NCI-H1048 (cell line): ENCODE measurements at places on chromosomes 1 and 21.
A peak's percentile ranks its signal among the peaks of the same experiment; 100 is the strongest.

GRCh38 chr1:40630488-40631223, 34.8 kb downstream of the RIMS3 start:
- DNase-seq, result no peak

- DNase-seq, result no peak
Observed at GRCh38 chr1:36512842-36513241, 30.1 kb upstream of the CSF3R start.

DNA sequence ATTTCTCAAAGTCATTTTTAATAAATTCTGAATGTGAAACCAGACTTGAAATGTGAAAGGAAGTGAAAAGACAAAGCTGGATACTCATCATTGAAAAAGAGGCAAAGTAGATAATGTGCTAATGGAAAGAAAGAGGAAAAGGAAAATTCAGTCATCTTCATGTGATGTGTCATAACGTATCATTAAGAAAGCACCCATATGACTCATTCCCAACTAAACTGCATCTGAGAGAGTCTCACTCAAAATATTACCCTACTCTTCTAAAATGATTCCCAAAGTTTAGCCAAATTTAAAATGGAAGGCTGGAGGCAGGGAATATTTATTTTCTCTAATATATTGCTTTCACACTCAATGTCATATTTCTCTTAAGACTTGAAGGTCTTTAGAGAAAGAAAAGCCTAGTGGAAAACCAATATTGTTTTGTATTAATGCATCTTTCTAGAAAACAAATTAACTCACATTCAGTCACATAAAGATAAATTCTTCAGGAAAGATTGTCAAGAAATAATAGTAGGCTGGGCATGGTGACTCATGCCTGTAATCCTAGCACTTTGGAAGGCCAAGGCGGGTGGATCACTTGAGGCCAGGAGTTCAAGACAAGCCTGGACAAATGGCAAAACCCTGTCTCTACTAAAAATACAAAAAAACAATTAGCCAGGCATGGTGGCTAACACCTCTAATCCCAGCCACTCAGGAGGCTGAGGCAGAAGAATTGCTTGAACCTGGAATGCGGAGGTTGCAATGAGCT, 129.9 kb downstream of the SLC30A10 start:
- no peak for DNase-seq

- DNase-seq, result no peak
Observed at GRCh38 chr1:818618-819291, 105.0 kb upstream of the SAMD11 start.

- DNase-seq, result no peak
Observed at GRCh38 chr1:237553078-237553477, 337.6 kb downstream of the ZP4 start.

- no peak for DNase-seq
Observed at GRCh38 chr1:247332623-247333361, 1.1 kb upstream of the ZNF496 start.

DNA sequence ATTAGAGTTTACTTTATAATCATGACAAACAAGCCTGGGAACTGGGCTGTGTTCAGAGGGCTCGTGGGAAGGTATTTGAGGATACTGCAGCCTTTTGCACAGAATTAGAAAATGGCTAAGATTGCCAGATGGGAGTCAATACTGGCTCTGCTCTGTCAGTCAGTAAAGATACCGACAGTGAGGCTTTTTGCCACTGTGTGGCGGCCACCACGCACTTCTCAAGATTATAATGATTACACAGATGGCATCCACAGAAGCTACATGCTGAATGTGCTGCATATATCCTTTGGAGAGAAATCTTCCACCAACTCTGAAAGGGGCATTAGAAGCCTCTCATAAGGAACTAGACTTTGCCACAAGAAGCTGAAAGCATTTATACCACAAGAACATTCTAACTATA, 213.4 kb upstream of the PTBP2 start:
- DNase-seq, result no peak

DNA sequence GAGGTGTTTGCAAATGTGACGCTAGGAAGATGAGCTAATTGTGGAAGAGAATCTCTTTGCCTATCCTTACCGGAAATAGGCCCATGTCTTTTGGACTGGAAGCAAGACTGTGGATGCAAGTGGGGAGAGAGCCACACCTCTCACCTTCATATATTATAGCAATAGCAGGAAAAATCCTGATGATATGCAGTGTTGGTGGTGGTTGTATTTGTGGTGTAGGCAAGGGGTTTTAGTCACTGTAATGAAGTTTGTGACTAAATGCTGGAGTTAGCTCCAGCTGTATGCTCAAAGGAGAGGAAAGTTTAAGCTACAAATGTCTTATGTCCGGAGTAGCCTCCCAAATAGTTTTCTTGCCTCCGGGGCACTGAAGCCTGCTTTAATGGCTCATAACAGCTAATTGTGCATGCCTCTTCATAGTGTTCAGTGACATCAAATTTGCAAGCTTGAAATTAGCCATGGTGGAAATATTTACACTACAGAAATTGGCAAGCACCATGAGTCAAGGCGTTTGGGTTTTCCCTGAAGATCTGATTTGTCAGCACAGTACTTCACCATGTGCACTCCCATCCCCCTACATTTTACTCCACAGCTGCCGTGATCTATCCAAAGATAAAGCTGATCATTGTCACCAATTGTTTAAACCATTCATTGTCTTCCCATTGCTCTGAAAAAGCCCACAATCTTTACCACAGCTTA, 102.6 kb upstream of the ZNF644 start:
- no peak for DNase-seq

DNA sequence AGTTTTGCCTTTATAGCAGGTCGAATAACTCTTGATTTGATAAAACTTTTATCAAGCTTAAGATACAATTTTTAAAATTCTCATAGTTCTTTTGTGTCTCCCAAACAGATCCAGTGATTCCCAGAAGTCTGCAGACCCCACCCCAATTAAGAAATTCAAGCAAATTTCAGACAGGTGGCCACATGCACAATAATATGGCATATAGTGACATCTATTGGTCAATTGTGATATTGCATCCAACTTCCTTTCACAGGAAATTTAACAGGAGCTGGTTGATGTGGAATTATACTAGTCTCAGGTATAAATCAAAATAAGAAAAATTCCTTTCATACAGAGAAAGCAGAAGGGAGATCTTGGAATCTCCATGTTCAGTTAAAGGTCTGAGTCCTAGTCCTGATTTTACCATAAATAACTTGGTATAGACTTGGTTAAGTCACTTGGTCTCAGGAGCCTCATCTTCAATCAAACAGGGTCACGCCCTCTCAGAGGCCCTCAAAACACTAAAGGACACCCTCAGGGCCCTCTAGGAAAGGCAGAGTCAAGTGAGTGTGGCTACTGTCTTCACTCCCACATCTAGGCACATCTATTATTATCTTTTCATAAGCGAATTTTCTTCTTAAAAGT, 24.1 kb downstream of the PIGM start:
- no peak for DNase-seq

GRCh38 chr1:179094818-179095217, 12.9 kb downstream of the TOR3A start:
- DNase-seq, result no peak

DNA sequence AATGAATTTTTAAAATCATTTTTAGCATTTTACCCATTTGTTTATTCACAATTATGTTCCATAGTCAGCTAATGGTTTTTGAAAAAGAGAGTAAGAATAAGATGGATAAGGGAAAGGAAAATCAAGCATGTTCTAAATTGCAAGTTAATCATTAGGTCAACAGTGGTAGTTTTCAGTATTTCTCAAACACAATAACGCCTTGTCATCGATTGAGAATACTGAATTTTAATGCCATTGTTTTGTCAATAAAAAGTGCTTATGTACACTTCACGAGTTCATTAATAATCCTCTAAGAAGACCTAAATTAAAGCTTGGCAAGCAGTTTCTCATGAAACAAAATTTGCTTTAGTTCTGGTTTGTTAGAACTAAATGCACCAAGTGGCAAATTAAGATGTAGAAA, 100.3 kb downstream of the RERE start:
- no peak for DNase-seq

DNA sequence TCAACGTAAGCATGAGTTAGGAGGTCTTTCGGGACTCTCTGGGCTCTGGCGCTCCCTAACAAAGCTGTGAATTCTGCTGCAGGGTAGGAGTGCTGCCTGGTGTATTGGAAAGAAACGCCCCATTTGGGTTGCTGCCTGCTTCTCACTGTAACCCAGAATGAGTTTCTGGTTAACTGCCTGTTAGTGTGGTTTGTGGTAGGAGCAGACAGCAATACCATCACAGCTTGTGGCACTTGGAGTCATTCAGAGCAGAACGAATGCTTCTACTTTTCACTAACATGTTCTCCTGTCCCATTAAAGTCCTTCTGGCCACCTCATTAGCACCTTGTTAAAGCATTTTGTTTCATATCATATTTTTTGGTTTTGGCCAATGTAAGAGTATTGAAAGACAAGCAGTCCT, 18.1 kb downstream of the MAP3K7CL start:
- DNase-seq, result no peak

DNA sequence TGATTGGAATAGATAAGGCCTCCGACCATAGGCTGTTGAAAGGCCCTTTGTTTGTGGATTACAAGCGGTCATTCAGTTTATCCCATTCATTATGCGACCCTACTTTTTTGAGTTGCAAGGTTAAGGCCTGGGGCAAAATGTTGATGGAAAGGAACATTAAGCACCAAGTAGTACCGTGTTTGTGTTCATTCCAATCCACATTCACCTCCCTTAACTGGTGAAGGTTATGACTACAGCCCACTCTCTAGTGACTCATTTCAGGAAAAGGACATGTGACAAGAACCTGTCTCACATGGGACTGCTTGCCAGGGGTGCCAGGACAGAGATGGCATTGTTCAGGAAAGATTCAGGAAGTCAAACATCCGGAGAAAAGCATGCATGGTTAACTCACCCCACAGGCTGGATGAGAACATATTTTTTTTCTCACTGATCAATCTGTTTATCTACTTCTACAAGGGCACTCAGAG, 81.6 kb downstream of the CD58 start:
- DNase-seq, result peak; percentile 77

GRCh38 chr1:110542725-110543124, 23.8 kb upstream of the KCNA10 start:
- DNase-seq, result no peak

DNA sequence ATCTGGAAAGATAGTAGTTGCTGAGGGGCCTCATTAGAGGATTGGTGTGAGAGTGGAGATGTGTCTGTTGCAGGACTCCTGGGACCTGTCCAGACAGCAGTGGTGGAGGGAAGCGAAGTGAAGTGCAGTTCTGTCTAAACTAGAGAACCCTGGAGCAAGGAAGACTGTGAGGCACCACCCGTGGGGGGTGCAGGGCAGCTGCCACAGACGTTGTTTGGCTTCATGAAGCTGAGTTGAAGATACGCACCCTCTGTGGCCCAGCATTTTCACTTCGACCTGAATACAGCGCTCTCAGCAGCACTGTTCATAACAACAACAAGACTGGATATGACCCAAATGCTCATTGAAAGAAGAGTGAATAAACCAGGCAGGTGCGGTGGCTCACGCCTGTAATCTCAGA, 29.3 kb downstream of the ABCG1 start:
- DNase-seq, result no peak

DNA sequence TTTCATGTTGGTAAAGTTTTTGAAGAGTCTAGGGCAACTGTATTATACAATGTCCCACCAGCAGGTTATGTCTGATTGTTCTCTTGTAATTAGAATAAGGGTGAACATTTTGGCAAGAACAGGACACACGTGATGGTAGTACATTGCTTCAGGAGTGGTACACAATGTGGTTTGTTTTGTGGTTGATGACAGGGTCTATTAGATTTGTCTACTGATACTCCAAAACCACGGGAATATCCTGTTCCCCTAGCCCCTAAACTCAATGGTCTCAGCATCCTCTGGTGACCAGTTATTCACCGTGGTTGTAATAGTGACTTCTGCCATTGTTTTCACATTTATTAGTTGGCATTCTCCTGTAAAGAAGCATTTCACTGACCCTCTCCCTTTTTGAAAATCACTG, 22.1 kb upstream of the ACTA1 start:
- DNase-seq, result no peak

- DNase-seq, result no peak
Observed at GRCh38 chr1:199855580-199855979, 171.9 kb upstream of the NR5A2 start.

DNA sequence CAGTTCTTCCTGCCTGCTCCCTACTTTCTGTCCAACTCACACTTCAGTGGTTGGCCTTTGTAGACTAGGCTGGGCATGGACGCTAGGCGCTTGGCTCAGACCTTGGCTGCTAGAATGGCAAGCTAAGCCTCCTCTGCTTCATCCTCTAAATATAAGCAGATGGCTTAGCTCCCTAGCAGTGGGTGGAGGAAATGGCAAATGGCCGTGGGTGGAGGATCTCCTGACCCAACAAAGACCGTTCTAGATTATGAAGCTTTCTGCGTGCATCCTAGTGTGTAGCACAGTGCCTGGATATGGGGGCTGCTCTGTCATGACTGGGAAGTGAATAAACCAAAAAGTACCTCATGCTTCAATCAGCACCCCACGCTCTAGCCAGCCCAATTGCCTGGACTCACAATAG, 10.4 kb upstream of the ETV3L start:
- no peak for DNase-seq

DNA sequence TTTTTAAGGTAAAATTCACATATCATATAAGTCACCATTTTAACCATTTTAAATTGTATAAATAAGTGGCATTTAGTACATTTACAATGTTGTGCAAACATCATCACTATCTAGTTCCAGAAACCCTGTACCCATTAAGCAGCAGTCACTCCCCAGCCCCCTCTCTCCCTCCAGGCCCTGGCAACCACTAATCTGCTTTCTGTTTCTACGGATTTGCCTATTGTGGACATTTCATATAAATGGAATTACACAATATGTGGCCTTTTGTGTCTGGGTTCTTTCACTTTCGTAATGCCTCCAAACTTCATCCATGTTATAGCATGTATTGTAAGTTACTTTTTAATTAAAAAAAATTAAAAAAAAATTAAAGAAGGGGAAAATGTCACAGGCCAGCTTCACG, 58.0 kb upstream of the RAB3GAP2 start:
- DNase-seq, result no peak

DNA sequence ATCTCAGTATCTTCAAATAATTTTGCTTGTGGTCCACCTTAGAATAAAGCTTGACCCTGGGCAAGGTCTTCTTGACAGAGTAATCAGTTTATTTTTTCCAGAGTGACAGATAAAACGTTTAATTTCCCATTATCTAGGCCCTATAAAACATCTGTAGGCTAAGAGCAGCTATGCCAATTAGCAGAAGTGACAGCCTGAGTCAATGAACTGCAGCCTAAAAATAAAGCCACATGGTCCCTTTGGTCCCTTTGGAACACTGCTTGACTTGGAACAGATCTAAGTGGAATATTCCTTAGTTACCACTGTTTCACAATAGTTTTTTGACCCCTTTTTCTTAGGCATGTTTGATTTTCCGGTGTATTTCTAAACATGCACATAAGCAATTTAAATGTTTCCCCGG, 6.3 kb upstream of the RGS13 start:
- no peak for DNase-seq

DNA sequence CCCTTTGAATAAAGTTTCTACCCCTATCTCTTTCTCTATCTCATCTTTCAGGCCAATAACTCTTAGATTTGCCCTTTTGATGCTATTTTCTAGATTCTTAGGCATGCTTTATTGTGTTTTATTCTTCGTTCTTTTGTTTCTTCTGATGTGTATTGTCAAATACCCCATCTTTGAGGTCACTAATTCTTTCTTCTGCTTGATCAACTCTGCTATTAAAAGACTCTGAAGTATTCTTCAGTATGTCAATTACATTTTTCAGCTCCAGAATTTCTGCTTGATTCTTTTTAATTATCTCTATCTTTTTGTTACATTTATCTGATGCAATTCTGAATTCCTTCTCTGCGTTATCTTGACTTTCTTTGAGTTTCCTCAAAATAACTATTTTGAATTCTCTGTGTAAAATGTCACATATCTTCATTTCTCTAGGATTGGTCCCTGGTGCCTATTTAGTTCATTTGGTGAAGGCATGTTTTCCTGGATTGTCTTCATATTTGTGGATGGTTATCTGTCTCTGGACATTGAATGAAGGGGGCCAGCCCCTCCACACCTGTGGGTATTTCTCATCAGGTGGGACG, 11.2 kb upstream of the CYP2J2 start:
- no peak for DNase-seq
